ENCODE measurements at places on chromosomes 1 and 21.

DNA sequence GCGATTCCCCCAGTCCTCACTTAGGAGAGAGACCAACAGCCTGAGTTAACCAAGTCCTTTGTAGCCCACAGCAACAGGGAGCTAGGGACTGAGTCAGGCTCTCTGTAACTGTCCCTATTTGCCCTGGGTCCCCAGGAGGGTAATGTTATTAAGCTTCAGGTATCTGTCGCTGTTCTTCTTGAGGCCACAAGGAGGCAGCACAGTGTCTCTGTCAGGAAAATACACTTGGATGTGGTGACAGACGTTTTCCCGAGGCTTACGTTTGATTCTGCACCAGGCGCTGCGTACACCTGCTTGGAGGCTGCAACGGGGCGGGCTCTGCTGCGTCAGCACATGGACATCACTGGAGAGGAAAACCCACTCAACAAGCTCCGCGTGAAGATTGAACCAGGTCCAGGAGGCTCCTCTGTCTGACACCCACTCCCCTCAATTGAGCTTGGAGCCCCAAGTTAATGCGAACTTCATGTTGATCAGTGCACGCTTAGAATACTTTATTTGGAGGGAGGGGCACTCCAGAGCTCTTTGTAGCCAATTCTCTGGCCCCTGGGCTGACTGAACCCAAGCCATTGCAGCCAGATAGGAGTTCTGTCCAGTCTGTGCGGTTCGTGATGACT is 10.7 kb upstream of the ELF3 start:
- DNase-seq = peak; percentile 36

- no peak for DNase-seq
These were observed 237.6 kb upstream of the DUSP10 start for GRCh38 chr1:221979444-221980032.

- DNase-seq = no peak
These were observed 10.5 kb downstream of the C1orf167 start for GRCh38 chr1:11772458-11772857.

DNA sequence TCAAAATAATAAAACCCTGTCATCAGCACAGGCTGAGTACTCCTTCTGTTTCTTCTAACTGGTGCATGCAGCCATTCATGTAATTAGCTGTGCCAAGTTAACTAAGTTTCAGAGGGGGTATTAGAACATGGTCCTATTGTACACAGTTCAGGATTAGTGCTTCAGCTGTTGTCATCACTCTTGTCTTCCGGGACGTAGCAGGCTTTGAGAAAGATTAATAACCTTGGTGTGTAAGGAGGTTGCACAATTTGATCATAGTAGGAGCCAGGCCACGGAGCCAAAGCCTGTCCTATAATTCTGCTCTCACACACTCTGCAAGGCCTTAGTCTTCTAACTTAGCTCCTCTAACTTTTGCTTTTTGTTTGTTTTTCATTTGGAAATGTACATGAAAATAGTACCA is 44.7 kb downstream of the PTGFRN start:
- no peak for DNase-seq

DNA sequence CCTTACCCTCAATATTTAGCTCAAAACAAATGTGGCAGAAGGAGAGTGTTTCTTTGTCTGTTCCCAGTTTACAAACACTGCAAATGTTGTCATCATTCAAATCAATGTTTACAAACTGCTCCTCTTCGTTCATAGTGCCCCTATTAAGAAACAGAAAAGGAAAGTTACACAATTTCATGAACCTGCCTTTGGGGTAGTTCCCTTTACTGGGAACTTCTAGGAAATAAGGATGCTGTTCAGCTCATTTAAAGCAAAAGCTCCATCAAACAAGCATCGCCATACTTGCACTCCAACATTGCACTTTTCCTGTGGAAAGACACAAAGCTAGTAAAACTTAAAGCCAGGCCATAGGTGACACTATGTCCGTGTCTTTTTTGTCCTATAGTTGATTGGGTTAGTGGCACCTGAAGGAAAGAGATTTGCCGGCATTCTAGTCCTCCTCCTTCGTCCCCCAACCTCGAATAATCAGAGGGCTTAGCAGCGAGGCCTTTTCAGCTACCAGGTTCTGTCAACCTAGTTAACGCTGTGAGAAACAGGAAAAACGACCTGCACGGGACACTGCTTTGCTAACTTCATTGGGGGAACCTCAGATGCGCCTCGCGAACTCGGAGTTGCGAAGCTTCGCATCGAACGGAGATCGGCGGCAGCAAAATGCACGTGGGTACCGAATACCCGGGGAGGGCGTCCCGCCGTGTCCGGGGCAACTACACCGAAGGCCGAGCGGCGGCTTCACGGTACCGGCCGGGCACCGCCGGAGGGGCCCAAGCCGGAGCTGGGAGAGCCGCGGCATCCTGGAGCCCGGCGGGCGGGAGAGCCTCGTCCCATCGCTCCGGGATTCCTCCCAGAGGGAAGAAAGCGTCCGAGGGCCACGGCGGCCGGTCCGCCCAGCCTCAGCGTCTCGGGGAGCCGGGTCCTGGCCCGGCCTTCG is 706 bp downstream of the C21orf91 start:
- peak; percentile 46 for DNase-seq

DNA sequence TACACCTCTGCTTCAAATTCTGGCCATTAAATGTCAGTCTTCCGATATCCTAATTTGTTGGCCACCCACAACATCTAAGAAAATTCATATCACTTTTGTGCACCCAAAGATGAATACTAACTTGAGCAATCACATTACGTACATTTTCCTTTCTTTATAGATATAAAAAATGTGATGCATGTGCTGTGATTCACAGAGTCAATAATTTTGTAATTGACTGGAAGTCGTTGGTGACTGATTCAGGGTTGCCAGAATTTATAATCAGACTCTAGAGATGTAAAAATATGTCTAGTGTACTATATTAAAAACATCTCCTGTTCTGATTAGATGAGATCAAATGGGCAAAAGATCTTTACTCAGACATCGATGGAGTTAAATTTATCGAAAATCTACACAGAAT is 150.0 kb upstream of the KCTD3 start:
- DNase-seq = no peak

GRCh38 chr1:244974550-244974949 is 110.2 kb upstream of the HNRNPU start:
- no peak for DNase-seq

GRCh38 chr1:157437296-157437695 is 115.0 kb downstream of the FCRL5 start:
- DNase-seq = no peak

DNA sequence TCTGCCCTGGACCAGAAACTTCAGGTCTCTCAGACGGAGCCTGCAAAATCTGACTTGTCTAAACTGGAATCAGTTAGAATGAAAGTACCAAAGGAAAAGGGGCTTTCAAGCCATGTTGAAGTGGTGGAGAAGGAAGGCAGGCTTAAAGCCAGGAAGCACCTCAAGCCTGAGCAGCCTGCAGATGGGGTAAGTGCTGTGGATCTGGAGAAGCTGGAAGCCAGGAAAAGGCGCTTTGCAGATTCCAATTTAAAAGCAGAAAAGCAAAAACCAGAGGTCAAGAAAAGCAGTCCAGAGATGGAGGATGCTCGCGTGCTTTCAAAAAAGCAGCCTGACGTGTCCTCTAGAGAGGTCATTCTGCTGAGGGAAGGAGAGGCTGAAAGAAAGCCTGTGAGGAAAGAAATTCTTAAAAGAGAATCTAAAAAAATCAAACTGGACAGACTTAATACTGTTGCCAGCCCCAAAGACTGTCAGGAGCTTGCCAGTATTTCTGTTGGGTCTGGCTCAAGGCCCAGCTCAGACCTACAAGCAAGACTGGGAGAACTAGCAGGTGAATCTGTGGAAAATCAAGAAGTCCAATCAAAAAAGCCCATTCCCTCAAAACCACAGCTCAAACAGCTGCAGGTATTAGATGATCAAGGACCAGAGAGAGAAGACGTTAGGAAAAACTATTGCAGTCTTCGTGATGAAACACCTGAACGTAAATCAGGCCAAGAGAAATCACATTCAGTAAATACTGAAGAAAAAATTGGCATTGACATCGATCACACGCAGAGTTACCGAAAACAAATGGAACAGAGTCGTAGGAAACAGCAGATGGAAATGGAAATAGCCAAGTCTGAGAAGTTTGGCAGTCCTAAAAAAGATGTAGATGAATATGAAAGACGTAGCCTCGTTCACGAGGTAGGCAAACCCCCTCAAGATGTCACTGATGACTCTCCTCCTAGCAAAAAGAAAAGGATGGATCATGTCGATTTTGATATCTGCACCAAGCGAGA is 46.6 kb downstream of the ZBTB17 start:
- DNase-seq = no peak

- no peak for DNase-seq
These were observed 23.8 kb downstream of the IER5 start for GRCh38 chr1:181112071-181112929.

GRCh38 chr1:230058626-230059025 is 8.4 kb upstream of the GALNT2 start:
- DNase-seq = no peak

- DNase-seq = no peak
These were observed 68.3 kb downstream of the SSBP3 start for GRCh38 chr1:54337928-54338327.

DNA sequence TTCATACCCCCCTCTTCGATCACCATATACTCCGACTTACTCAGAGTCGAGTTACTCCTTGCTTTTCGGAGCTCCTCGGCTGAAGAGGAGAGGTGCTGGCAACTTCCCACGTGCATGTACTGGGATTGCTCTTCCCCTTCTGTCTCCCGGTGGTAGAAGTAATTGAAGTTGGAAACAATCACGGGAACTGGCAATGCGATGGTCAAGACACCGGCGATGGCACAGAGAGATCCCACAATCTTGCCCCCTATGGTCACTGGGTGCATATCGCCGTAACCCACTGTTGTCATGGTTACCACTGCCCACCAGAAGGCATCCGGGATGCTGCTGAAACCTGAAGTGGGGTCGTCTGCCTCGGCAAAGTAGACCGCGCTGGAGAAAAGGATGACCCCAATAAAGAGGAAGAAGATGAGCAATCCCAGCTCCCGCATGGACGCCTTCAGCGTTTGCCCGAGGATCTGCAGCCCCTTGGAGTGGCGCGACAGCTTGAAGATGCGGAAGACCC is 1.5 kb downstream of the KCNA3 start:
- no peak for DNase-seq

DNA sequence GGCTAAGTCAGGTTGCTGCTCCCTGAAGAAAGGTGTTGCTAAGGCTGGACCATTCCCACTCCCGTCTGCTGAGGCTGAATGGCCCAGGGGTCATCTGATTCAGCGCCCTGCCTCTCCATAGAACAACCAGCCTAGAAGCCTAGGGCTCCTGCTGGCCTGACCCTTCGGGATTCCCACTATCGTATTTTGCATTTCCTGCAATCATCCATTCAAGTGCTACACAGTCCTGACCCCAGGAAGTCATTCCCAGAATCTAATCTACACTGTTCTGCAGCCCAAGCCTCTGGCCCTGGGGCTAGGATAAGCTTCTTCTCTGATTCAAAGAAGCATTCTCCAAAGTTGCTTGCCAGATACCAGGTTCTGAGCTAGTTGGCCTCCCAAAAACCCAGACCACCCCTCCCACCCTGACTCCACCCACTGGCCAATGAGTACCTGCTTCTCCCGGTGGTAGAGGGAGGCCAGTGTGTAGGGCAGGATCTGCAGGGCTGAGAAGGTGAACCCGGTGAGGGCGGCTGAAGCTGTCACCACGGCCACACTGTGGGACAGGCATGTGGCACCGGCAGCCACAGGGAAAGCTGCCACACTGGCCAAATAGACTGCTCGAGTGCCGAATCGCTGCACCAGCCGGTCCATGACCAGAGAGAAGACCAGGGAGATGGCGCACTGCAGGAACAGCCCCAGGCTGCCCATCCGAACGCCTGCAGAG is 18.7 kb downstream of the SLC45A3 start:
- no peak for DNase-seq

DNA sequence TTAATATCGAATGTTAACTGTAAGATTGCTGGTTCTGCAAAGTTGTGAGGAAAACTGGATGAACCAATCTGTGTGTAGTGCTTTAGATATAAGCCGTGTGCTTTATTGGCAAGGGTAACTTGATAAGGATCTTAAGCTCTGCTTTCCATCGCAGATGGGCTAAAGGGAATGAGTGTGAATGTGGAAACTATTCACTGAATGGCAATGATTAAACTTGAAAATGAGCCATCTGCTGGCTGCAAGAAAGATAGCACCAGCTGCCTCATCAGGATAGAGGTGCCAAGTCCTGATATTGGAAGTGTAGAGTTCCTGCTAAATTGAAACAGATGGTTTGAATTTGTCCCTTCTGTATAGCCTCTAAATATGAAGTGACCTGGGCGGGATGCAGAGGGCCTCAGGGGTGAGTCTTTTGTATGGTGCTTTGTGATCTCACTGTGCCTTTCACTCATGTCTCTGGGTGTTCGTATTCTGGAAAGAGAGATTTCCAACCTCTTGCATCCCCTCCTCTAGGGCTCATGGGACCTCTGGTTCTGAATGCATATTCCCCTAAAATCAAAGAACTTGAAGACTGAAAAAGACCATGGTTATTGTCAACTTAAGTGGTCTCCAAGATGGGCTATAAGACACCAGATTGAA is 9.2 kb downstream of the FCRL3 start:
- DNase-seq = peak; percentile 9

GRCh38 chr1:208351838-208352237 is 107.7 kb upstream of the PLXNA2 start:
- DNase-seq = no peak

GRCh38 chr21:42677339-42678321 is 24.2 kb downstream of the PDE9A start:
- DNase-seq = no peak

DNA sequence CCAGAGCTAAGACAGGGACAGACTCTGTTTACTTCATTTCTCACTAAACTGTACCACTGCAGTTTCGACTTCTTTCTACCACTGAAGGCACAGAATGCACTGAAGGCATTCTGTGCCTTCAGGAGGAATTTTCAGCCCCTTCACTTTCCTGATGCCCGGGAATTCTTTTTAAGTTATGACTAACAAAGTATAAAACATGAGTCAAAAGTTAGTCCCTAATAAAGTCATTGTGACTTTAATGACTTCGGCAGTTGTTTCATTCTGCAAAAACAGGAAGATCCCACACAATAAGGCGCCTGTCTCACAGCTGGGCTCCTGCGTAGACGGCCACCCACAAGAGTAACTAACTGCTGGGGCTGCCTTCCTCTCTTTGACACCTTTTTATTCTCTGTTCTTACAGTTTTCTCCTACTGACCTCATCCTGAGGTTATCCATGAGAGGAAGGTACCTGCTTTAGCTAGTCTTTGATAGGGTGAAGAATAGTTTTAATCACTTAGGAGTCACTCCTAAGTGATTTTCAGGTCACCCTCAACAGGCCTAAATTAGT is 183.9 kb upstream of the SGIP1 start:
- peak; percentile 47 for DNase-seq

GRCh38 chr1:80154176-80154575 is 1147.6 kb upstream of the ADGRL4 start:
- DNase-seq = no peak

DNA sequence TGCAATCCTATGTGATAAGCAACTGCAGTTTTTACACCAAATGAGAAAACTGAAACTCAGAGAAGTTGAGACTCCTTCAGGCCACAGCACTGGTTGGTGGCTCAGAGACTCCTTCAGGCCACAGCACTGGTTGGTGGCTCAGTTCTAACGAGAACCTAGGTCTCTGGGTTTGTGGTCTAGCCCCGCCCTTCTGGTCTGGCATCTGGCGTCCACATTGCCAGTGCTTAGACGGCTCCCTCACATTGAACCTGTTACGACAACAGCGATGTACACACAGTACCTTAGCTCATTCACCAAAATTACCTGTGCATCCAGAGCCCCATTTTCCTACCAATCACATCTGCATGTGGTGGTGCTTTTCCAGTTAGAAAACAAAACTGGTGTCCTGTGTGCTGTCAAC is 66.1 kb downstream of the NID1 start:
- no peak for DNase-seq

All from midbrain (tissue), 1 donor.